HFF-Myc (cell line): ENCODE measurements at places on chromosomes 2 and 18.
A peak's percentile ranks its signal among the peaks of the same experiment; 100 is the strongest.

DNA sequence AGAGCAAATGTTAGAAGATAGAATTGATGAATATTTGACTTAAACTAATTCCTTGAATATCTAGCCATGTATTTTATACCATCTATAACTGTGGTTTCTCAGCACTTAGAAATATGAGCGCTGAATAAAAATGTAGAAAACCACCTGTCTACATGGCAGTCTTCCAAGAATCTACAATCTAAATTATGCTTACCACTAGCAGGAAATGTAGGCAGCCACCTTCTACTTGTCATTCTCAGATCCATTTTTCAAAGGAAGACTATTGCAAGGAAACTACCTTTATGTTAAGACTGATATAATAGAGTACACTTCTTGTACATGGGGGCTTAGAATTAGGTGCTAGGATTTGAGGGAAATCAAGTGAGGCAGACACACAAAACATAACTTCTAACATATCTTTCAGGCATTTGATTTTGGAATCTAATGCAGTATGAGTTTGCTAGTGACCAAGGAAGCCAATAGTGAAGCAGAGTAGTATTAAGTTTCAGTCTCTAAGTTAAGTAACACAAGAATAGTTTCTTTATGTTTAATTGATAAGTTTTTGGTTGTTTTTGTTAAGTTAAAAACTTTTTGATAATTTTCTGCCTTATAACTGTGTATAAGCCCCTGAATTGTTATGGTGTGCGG, 175.9 kb upstream of the ITGA4 start:
- DNase-seq: no peak

DNA sequence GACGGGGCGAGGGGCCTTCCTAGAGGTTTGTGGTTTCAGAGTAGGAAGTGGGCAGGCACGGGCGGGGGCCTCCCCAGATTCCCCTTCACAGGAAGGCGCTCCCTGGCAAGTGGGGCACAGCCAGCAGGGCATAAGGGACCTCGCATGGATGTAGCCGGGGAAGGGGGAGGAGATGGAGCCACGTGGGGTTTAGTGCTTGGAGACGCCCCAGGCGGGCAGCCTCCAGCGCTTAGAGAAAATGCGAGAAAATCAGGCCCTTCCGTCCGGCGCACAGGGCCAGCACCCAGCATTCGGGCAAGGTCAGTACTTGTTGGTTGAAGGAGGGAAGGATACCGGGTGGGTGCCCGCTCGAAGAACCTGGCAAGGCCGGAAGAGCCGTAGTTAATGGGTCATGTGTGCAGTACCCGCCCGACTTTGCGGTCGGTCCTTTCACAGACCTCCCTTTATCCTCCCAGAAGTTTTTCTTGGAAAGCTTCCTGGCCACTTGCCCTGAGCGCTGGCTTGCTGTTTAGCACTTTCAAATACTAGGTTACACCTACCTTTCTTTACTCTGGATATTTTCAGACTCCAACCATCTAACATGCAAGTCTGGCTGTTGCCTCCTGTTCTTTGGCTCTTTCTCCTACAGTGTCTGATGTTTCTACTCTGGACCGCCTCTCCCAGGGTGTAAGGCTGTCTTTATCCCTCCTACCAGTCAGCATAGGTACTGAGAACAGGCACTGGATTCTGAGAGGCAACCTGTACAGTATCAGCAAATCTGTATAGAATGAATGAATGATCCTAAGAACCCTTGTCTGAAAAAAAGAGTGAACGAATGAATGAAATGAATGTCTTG, 78.1 kb downstream of the CIB4 start:
- no peak for DNase-seq

- no peak for DNase-seq
Observed at GRCh38 chr2:221381928-221382488, 190.1 kb downstream of the EPHA4 start.

DNA sequence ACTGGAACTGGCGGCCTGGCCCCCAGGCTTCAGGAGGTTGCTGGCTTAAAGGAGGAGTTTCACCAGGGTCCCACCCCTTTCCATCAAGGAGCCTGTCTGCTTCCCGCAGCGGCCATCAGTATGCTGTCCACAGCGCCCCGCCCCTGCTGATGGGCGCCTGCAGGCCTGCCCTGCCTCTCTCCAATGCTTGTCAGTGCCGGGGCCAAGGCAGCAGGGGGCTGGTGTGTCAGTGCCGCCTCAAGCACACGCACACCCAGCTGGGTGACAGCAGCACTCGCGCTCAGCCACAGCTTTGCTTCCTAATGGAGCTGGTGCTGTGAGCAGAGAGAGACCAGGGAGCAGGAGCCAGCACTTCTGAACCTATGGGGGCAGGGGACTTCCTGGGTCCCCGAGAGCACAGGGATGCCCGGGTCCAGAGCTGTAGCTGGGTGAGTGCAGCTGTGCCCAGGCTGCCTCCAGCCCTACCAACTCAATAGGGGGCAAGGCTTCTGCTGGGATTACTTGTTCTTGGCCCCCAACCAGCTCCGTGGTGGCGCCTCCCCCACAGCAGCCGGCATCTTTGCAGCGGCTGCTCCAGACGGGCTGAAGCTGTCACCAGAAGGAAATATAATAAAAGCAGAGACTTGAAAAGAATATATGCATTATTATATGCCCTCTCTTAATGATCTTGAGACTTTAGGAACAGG, 377.2 kb upstream of the LRATD1 start:
- DNase-seq: no peak

GRCh38 chr2:15730545-15731212, 139.0 kb downstream of the DDX1 start:
- peak; percentile 74 for DNase-seq

DNA sequence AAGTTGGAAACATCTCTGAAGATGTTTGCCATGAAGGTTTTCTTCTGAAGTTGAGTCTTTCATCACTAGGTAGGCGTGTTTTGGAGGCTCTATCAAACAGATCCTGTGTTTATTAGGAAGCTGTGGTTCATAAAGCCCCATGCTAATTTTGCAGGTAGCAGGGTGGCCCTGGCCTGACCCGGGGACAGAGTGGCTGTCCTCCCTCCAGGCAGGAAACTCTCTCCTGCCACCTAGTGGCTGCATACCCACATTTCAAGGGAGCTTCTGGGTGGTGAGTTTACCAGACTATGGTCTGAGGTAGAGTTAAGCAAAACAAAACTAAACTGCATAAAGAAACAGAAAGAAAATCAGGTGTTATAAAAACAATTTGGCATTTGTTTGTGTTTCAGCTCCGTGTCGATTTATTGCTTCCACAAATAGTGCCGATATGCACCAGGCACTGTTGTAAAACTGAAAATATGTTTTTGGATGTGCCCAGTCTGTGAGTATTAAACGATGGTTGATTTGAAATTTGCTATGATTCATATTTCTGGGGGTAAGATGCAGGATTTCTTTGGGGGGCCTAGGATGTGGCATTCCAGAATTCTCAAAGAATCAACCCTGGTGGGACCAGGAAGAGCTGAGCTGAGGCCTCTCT, 26.0 kb upstream of the IL37 start:
- DNase-seq: no peak

GRCh38 chr2:206804326-206804725, 38.9 kb downstream of the FASTKD2 start:
- DNase-seq: no peak

DNA sequence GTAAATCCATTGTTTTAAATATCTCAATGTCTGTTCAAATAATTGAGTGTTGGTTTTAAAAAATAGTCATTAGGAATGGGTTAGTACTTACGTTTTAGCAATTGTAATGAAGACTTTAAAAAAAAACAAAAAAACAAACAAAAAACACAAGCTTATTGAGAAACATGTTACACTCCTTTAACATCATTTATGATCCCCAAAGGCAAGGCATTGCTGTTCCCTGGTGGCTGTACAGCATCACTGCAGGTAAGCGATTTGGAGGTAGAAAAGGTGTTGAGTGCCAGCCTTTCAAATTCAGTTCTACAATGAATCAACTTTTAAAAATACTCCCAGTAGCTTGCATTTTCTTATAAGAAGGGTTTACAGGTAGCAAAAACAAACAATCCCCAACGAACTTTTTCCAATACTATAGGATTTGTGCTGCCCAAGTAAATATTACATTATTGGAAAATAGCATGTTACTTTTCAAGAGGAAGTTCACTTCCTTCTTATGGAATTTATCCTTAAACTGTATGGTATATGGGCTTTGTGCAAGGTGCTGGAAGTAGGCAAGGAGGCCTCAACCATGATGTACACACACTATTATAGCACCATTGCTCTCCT, 27.5 kb downstream of the CNRIP1 start:
- DNase-seq: no peak

DNA sequence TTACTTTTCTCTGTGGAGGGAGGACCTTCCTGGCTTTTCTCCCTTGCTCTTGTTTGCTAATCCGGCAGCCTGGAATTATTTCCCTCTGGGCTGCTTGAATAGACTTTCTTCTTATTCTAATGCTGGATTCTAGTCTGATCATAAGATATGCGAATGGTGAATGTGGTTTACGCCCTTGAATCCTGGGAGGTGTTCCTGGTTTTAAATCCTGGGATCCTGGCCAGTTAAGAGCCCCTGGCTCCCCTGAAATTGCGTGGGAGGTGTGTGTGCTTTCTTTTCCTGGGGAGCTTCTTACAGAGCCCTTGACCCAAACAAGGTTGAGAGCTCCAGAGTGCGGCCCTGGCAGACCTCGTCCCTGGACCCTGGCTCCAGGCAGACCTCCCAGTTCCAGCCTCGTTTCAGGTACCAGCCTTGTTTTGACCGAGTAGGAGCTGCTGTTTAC, 2.8 kb downstream of the SH3BP4 start:
- DNase-seq: no peak

GRCh38 chr2:101832114-101832513, 134.6 kb downstream of the MAP4K4 start:
- DNase-seq: no peak

DNA sequence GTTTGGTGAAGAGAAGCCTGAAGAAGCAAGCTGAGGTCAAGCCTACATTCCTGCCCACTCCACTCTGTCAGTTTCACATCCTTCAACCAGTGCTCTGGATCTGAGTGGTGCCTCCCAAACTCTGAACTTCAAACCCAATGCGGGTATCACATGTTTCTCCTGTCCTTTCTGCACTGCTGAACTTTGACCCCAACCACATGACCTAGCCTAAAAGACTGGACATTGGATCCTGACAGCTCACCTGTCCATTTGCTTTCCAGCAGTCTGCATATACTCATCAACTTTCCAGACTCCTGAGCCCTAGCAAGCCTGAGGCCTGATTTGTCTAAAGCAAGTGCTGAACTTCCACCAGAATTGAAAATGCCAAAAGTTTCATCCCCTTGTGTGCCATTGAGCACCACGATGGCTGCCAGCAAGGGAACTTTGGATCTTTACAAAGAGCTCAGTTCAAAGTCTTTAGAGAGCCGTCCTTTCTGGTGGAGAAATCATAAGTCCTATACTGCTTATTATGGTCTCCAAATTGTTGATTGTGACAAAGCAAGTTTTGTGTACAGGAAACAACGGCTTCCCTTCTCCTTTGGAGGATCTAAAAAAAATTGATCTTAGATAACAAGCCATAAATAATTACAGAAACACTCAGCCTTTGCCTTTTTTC, 37.6 kb upstream of the ITGA6 start:
- DNase-seq: no peak

GRCh38 chr2:66571918-66572317, 137.0 kb downstream of the MEIS1 start:
- DNase-seq: no peak

DNA sequence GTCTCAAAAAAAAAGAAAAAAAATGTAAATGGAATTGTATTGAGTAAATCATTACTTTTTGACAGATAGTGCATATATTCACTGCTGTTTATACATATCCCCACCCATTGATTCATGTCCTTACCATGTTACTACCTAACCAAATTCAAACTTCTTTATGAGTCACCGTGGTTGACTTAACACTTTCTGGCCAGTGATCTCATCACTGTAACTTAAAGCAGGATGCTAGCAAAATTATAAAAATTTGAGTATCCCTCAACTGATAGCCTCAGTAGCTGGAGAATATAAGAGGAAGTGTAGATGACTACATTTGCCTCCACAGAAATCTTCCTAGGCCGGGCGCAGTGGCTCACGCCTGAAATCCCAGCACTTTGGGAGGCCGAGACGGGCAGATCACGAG, 13.4 kb downstream of the CNOT9 start:
- no peak for DNase-seq

DNA sequence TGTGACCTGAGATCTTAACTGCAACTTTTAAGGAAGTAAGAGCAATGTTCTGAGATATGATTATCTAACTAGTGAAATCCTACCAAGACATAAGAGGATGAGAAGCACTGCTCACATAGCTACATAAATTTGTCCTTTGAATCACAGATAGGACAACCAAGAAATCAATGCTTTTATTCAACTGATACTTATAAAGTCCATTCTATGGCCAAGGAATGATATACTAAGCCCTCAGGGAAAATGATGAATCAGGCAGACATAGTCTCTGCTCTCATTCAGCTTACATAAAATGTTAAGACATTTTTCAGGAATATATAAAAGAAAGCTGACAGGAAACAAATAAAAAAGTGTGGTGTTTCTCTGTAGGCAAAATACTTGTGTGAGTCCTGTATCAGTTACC, 39.1 kb downstream of the PGAP1 start:
- DNase-seq: no peak

GRCh38 chr2:112255875-112256274, 1.0 kb upstream of the ZC3H8 start:
- no peak for DNase-seq

GRCh38 chr2:71071681-71072398, 3.4 kb downstream of the NAGK start:
- no peak for DNase-seq

DNA sequence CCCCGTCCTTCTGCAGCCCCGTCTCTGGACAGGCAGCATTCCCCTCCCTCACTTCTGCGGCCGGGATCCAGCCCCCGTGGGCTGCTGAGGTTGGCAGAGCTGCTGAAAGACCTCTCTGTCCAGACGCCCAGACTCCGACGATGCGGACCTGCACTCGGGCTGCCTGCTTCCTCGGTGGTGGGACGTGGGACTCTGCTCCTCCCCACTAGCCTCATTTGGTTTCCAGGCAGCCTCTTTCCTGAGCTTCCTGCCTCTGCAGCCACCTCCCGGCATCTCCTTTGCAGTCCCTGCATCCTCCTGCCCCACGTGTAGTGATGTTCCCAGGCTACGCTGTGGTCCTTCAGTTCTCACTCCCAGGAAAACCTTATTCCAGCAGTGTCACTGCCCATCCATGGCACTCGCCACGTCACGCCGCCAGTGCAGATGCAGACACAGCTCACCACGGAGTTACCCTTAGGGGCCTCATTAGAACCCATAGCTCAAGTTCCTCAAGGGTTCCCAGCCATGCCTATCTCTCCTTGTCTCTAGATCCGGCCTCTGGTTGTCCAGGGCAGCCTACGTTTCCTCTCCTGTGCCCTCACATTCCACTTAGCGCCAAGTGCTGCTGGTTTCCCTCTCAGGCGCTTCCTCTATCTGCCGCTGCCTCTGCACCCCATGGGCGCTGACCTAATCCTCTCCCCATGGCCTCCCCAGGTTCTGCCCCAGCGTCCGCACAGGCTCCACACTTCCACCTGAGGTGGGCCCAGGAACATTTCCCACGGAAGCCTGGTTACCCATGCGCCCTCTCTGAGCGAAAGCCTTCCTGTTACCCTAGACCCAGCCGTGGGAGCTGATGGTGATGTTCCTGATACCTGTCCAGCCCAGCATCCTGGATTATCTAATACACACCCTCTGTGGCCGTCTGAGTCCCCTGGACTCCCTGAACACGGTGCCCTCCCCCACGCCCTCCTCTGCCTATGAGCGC, 318.3 kb upstream of the MYT1L start:
- no peak for DNase-seq
